ENCODE measurements at places on chromosomes 2 and 18. TPM values are rescaled to one million over a fixed set of nuclear protein-coding genes. Genes with fewer than 3 reads are reported as not detected.

GRCh38 chr2:190635781-190636180, 13.1 kb upstream of the NAB1 start:
- H3K27ac ChIP-seq, result no peak overlapping the region
- DNase-seq, result no peak
- H3K4me1 ChIP-seq, result no peaks in the 10 kb centered on the region
- H3K36me3 ChIP-seq, result no peaks in the 10 kb centered on the region
- H3K27me3 ChIP-seq, result no peaks in the 10 kb centered on the region
- H3K4me3 ChIP-seq, result no peak overlapping the region

The LIMS4 gene
- 3.0 TPM for polyA plus RNA-seq

GRCh38 chr2:120312860-120313694, 32.9 kb upstream of the INHBB start:
- no peak overlapping the region for H3K27ac ChIP-seq
- H3K4me3 ChIP-seq, result peak overlapping the region; percentile 46
- peaks cover 5% of the 10 kb centered on the region for H3K4me1 ChIP-seq
- no peaks in the 10 kb centered on the region for H3K36me3 ChIP-seq

The EN1 gene
- not detected for polyA plus RNA-seq

The GAREM1 gene
- polyA plus RNA-seq, result 11.8 TPM

The UGT1A4 gene
- polyA plus RNA-seq, result 0.04 TPM

DNA sequence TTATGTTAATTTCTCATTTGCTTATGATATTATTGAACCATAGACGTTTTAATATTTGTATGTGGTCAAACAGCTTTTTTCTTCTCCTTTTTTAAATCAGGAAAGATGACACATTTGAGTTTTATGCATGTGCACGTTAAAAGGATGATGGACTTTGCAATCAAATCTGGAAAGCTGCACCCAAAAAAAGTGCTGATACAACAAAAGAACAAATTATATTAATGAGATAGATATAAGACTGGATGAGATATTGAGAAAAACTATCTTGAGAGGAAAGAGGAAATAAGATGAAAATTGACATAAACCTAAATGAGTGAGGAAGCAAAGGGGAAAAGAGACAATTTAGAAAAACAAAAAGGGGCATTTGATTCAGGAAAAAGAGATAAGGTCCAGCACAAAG, 96.4 kb upstream of the CBLN2 start:
- no peaks in the 10 kb centered on the region for H3K4me1 ChIP-seq
- no peaks in the 10 kb centered on the region for H3K27me3 ChIP-seq
- no peaks in the 10 kb centered on the region for H3K36me3 ChIP-seq

Data from large intestine (tissue), 12 donors.